ENCODE measurements at places on chromosomes 13 and 19.

DNA sequence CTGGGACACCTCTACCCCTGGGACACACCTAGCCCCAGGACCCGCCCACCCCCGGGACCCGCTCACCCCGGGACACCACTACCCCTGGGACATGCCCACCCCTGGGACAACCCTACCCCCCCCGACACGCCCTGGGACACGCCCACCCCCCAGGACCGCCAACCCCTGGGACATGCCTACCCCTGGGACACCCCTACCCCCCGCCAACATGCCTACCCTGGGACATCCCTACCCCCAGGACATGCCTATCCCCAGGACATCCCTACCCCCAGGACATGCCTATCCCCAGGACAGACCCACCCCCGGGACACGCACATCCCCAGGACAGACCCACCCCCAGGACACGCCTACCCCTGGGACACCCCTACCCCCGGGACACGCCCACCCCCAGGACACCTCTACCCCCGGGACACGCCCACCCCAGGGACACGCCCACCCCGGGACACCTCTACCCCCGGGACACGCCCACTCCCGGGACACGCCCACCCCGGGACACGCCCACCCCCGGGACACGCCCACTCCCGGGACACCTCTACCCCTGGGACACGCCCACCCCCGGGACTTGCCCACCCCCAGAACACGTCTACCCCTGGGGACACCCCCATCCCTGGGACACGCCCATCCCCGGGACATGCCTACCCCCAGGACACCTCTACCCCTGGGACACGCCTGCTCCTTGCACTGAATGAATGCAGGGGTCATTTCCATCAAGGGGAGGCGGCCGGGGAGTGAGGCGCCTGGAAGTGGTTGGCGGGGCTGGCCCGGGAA is 32.3 kb downstream of the ADPRHL1 start:
- DNase-seq: no peak

GRCh38 chr19:9406798-9407352 is 28.5 kb downstream of the ZNF266 start:
- DNase-seq: peak; percentile 58

DNA sequence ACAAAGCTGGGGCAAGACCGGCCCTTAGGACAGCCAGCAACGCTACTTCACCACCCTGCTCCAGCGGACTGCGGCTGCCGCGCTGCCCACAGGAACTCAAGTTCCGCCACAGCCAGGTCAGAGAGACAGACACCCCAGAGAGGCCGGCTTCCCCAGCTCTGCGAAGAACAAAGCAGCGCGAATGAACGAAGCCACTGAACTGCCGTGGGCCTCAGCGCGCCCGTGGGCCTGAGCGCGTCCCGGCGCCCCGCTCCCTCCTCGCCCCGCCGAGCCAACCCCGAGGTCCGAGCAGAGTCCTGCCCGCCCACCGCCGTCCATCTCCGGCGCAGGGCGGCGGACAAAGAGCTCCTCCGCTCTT is 158.4 kb downstream of the RNF17 start:
- DNase-seq: peak; percentile 39

DNA sequence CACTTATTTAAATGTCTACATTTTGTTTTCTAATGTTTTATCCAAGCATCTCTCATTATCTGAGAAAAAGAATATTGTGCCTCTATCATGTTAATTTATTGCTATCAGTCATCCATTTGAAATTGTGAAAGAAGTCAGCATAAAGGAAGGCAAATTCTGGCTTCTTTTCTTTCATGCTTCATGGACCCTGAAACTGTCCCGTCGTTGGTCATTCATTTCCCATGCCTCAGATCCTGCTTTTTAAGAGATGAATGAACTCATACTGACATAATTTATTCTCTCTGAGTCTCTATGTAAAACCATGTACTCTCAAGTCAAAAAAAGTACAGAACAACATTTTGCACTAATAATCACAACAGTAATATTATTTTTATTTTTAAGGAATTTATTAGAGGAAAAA is 2512.0 kb downstream of the PCDH9 start:
- DNase-seq: no peak

GRCh38 chr13:114119196-114119595 is 13.2 kb downstream of the RASA3 start:
- no peak for DNase-seq

DNA sequence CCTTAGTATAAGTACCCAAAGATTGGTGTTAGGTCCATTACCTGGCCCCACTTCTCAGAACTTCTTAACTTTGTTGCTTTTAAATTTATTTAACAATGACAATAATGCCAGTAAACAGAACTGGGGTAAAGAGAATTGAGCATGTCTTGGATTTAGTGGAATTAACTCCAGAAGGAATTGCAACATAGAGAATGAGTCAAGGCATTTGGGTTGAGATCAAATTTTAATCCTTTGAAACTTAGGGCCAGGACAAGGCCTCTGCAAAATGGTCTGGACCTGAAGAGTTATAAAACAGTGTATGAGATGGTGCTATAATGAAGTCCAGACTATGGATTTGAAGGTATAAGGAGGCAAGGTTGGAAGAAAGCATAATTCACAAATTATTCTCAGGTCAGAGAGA is 1030.4 kb downstream of the SLITRK5 start:
- no peak for DNase-seq

GRCh38 chr13:66915596-66916185 is 314.4 kb downstream of the PCDH9 start:
- no peak for DNase-seq

DNA sequence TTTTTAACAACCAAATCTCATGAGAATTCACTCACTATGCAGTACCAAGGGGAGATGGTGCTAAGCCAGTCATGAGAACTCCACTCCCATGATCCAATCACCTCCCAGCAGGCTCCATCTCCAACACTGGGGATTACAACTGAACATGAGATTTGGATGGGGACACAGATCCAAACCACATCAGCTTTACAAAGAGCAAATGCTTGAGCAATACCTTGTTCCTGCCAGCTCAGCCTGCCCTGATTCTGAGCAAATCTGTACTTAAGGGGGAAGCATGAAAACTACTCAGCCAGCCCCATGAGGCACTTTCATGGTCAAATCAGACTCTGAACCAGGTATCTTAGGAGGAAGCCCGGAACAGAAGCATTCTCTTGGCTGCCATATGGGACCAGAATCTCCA is 259.9 kb downstream of the TBC1D4 start:
- DNase-seq: no peak

DNA sequence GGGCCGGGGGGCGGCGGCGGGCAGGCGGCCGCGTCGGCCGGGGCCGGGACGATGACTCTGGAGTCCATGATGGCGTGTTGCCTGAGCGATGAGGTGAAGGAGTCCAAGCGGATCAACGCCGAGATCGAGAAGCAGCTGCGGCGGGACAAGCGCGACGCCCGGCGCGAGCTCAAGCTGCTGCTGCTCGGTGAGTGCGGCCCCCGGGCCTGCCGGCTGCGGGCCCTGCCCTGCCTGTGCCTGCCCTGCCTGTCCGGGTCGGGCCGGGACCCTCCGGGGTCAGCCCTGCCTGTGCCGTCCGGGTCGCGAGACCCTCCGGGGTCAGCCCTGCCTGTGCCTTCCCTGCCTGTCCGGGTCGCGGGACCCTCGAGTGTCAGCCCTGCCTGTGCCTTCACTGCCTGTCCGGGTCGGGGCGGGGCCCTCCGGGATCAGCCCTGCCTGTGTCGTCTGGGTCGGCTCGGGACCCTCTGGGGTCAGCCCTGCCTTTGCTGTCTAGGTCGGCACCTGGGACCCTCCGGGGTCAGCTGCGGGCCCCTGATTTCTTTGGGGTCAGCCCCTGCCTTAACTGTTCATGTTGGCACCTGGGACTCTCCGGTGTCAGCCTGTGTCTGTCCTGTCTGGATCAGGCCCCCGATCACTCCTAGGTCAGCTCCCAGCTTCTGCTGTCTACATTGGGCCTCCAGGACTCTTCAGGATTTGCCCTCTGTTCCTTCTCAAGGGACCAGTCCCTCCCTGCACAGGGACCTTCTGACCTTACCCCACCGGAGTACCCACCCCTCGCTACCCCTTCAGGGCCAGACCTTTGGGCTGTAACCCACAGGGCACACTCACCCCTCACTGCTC is 659 bp downstream of the GNA11 start:
- no peak for DNase-seq

GRCh38 chr13:112928972-112929782 is 39.8 kb upstream of the MCF2L start:
- peak; percentile 65 for DNase-seq

DNA sequence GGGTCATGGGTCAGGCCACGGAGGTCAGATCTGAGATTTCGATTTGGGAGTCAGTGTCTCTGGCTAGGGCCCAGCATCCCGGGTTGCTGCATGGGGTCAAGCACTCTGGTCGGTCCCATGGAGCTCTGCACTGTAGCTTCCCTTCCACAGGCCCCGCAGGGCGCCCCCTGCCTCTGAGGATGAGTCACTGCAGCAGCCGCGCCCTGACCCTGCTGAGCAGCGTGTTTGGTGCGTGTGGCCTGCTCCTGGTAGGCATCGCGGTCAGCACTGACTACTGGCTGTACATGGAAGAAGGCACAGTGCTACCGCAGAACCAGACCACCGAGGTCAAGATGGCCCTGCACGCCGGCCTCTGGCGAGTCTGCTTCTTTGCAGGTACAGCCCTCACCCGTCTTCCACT is 3.6 kb downstream of the CACNG7 start:
- no peak for DNase-seq

DNA sequence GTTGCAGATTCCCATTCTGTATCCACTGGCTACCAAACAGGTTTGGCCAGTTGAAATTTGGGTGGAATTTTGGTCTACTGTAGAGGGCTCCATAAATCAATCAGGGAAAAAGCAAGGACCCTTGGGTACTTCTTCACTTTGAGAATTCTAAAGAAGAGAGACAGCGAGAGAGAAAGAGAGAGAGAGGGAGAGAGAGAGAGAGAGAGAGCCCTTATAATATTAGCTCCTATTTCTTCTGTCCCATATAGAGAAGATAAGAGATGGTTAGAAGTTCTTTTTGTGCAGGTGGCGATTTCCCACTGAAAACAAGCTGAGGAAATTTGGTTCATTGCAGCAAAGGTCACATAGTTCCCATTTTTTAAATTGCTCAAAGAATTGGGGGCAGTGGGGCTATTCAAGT is 88.6 kb upstream of the ZNF536 start:
- no peak for DNase-seq

DNA sequence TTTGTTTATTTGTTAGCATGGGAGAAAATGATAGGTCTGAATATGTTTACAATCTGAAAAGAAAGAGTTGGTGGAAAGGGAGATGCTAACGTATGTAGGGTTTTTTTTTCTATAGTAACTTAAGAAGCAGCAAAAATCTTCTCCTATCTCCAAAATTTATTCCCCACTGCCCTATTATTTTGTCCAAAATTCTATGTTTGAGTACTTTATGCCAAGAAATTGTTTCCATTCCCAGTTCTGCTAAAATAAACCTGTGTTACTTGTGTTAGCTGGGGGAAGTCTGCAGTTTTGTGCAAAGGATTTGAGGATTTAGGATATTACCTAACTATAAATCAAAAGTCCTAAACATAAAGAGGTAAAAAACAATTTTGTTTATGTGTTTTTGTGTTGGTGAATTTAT is 2770.4 kb upstream of the PCDH20 start:
- DNase-seq: no peak

Measured in NCI-H1092 treated with DMSO at 0.1 percent for 48 hours (cell line).